Stimulated activated CD8-positive, alpha-beta memory T cell treated with anti-CD3 and anti-CD28 coated beads, Interleukin-4, amount 100 ng/mL, for 1 hour (primary cell): ENCODE measurements at places on chromosomes 1 and 21.
A peak's percentile ranks its signal among the peaks of the same experiment; 100 is the strongest.

DNA sequence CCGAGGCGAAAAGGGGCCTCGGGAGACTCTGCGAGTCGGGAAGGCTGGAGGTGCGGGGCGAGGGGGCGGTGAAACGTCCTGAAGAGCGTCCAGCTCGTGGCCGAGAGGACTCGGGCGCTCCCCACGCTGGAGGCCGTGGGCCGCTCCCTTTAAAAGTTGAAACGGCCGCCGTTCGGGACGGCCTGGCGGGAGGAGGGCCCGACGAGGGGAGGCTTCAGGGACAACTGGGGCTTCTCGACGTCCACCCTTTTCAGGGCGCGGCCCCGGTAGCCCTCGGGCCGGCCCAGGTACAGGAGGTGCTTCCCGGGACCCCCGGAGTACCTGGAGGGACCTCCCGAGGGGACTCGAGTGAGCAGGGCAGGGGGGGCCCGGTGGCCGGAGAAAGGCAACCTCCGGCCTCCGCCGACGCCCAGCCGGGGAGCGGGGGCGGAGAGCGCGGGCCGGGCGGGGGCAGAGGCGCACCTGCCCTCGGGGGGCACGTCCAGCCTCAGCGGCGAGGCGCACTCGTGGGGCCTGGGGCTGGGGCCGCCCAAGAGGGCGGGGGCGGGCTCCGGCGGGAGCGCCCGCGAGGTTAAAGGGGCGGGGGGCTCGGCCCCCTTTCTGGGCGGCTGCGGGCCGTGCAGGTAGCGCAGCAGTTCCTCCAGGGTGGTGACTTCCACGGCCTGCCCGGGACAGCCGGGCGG, 14.0 kb downstream of the SEMA6C start:
- no peak for DNase-seq

DNA sequence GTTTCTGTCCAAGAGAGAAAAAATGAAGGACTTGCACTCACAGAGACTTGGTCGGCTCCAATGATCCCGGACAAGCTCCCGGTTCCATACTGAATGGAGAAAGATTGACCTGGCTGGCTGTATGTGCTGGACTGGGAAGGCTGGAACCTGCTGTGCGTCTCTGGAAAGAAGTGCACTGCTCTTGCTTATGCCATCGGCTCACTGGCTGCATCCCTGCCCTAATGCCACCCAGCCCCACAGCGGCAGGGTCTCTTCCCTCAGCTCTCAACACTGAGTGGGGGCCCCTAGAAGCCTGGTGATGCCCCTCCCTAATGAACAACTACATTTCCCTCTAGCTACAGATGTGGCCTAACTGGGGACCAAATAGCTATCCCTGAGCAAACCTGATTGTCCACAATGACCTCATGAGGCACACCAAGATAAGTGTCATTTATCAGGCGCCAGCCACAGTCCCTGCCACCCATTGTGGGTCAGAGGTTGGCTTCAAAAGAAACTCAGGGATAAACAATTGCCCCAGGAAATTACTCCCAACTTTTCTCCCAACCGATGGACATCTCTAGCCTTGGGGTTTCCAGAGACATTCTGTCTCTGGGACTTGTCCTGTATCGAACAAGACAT, 2.6 kb downstream of the CTSE start:
- no peak for DNase-seq

- DNase-seq: no peak
These were observed 66.7 kb upstream of the ANGPTL3 start for GRCh38 chr1:62530516-62531154.

- DNase-seq: no peak
These were observed 55.4 kb upstream of the GRHL3 start for GRCh38 chr1:24263746-24264145.

- DNase-seq: no peak
These were observed 106.8 kb upstream of the C1orf174 start for GRCh38 chr1:4006676-4007374.

DNA sequence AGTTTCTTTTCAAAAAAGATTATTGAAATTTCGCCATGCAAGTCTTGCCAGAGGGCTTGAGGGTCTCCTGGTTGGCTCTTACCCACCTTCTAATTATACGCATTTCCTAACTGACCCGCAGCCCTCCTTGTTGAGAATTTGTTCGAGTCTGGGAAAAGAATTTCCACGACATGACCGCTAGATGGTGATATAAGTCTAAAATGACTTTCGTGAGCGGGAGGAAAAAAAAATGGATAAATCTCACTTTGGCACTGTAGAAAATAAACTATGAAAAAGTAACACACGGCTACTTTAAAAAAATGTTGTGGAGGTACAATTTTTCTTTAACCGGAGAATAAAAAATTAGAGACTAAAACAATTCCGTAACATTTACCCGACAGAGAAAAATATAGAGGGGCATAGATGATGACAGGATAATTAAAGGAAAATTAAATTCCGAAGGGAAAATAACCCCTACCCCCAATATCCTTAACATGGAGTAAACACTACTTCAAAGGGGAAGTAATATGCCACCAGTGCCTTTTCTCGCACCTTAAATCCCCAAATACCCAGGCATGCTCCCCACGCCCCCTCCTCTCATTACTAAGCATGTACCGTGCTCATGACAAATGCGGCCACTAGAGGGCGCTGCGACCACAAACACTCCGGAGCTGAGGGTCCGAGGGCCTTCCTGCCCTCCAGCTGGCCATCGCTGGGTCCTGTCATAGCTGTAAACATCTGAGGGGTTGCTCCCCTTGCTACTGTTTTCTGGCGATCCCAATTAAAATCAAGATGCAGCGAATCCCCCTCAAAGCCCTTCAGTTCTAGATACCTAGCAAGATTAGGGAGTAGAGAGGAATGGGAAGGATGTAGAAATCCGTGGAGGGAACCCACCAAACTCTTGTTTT, 266.9 kb downstream of the ASTN1 start:
- no peak for DNase-seq

- no peak for DNase-seq
These were observed 59.5 kb downstream of the S100B start for GRCh38 chr21:46545363-46545762.

DNA sequence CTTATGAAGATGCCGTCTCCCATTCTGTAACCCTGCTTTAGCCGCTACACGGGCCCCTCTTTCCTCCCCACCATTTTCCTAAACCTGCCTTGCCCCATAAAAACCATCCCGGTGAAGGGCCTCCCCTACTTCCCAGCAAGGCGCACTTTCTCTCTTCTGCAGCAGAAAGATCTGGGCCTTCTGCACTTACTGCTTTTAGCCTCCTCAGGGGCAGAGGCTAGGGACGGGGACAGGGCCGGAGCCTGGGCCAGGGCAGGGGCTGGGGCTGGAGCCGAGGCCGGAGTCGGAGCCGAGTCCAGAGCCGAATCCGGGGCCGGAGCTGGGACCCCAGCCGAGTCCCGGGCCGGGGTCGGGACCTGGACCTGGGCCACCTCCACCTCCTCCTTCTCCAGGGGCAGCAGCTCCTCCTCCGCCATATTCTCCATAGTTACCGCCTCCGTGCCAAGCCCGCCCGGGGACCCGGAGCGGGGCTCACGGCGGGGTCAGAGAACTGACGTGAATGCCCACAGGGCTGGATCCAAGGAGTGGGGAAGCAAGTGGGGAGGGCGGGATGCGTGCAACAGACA, 382 bp downstream of the TRMT1L start:
- peak; percentile 5 for DNase-seq

GRCh38 chr1:20386323-20387081, 95.8 kb downstream of the VWA5B1 start:
- DNase-seq: no peak

DNA sequence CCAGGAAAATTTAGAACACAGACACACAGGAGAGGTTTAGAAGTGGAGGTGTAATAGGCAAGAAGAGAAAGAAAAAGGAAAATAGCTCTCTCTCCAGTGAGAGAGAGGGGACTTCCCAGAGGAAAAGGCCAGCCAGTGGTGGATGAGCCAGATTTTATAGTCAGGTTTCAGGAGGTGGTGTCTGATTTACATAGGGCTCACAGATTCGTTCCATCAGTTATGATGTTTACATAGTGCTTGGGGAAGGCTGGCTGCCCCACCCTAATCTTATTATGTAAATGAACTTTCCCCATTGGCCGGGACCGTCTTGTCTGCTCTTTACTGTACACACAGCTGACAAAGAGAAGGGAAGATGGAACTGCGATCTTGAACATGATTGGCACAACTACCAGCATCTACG, 797.3 kb downstream of the PLA2G4A start:
- DNase-seq: no peak

- DNase-seq: no peak
These were observed 22.8 kb downstream of the KIAA1614 start for GRCh38 chr1:180935326-180936109.

DNA sequence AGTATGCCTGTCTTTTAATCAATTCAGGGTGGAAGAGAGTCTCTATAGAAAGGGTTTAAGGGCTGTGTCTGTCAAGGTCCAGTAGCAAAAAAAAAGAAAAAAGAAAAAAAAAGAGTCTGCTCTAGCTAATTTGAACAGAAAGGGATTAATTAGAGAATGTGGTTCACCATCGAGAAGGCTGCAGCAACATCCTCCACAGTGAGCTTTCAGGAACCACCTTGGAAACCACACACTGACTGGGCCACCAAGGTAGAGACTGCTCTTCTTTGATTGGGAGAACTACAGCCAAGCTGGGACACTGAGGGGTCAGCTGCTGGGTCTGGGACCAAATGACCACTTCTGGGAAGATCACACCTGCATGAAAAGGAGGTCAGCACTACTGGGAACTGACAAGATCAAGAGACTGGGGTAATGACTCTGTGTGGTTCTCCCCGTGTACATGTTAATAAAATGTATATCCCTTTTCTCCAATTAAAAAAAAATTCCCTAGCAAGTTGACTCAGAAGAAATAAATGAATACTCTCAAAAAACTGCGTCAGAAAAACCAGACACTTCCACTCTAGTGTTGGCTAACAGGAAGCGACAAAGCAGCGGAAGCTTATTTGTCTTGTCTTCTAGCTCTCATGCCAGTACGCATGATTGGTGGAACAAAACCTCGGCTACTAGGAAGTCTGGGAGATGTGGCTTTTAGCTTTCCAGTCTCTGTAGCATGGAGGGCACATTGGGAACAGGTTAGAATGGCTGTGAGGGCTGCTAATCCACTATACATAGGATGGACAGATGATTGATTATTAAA, 60.0 kb upstream of the IVNS1ABP start:
- no peak for DNase-seq

DNA sequence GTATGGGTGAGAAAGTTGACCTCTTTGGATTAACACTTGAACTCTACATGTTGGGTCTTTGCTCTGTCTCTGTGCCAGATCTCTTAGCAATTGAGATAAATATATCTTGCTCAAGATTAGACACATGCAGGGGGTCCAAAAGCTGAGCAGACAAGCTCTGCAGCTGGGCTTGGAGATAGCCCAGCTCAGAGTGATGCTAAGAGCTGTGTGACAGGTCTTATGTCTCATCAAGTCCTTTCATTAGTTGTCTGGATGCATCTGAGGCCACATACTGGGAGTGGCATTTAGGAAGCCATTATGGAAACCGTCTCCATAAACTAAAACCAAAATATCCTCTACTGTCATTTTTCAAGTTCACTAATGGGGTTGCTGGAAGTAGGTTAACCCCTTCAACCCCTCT, 289.4 kb upstream of the DUSP10 start:
- no peak for DNase-seq

DNA sequence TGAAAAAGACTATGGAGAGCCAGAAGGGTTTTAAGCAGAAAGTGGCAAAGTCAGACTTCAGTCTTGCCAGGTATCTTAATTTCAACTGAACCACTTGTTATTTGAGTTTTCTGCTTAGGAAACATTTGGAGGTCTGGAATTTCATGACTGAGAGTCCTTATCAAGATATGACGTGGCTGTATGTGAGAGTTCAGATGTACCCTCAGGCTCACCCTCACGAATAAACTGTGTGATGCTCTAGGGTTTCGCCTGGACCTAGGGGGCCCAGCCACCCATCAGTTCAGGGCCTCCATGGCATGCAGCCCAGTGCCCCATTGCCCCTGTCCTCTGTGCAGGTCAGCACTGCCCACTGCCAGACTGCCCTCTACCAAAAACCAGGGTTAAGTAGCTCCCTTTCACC, 30.6 kb upstream of the TADA1 start:
- no peak for DNase-seq

GRCh38 chr1:94530373-94530878, 11.1 kb downstream of the F3 start:
- DNase-seq: no peak

DNA sequence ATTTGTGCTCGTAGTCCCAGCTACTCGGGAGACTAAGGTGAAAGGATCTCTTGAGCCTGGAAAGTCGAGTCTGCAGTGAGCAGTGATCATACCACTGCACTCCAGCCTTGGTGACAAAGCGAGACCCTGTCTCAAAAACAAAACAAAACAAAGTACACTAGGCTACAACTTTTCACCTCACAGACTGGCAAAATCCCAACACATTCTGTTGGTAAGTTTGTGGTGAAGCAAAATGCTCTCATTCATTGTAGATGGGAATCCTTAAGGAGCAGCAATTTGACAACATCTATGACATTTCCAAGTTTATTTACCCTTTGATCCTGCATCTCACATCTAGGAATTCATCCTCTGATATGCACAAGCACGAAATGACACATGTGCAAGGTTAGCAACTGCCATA, 20.2 kb upstream of the SLC1A7 start:
- DNase-seq: no peak

- DNase-seq: no peak
These were observed 144.5 kb upstream of the DNAH14 start for GRCh38 chr1:224785040-224785328.

DNA sequence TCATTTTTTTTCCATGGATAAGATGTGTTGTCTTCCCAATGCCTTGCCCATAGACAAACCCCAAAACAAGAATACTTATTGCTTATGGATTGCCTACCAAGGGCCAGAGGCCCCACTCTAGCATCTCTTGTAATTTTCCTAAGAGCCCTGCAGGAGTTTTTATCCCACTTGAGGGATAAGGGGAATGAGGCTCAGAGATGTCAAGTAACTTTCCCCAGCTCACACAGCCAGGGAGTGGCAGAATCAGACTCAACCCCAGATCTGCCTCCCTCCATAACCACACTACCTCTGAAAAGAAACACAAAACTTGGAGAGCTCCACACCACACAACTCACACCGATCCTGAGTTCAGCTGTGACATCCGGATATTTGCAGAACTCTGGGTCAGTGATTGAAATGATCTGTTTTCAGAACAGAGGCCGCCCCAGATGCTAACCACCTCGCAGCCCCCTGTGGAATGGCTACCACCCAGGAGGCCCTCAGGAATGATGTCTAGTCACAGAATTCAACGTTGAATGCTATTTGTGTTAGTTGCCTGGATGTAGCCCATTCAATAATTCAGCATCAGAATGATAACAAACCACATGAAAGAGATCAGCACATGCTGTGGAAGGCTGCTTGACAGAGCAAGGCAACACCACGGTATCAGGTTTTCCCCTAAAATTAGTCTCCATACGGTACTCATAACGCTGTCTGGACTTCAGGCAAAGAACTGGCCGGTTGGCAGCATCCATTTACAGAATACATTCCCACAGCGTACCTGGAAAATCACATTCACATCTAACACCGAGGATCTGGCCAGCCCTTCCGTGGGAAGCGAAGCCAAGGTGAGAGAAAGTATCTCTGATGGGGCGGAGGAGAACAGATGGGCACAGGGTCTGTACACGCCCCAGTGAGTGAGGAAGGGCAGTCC, 231.9 kb downstream of the TOMM20 start:
- DNase-seq: no peak

- no peak for DNase-seq
These were observed 1.9 kb upstream of the GNB1 start for GRCh38 chr1:1892763-1893120.
